ENCODE measurements at places on chromosomes 4 and X. TPM values are rescaled to one million over a fixed set of nuclear protein-coding genes. Genes with fewer than 3 reads are reported as not detected.

- no peak for DNase-seq
These were observed 171.5 kb downstream of the CFAP299 start for GRCh38 chr4:80507077-80507476.

GPRASP1 gene
- 8.1 TPM for total RNA-seq

POF1B gene
- total RNA-seq: 13.1 TPM

MAGEA11 gene
- total RNA-seq: not detected

- DNase-seq: no peak
These were observed 64.8 kb downstream of the QDPR start for GRCh38 chr4:17447056-17447455.
